Mesothelial cell of epicardium (in vitro differentiated cells): ENCODE measurements at places on chromosomes 11 and 22.

DNA sequence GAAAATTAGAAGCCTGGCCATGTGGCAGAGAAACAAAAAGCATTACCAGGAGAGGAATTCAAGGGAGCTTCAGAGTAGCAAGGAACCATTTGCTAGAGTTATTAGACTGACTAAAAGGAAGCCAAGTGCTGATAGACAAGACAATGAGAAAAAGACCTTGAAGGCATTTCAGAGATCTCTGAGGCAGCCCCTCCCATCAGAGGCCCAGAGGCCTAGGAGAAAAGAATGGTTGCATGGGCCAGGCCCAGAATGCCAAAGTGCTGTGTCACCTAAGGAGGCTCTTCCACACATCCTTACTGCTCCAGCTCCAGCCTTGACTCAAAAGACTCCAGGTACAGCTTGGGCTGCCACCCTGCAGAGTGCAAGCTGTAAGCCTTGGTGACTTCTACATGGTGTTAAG lies 61.8 kb upstream of the POU2AF2 start:
- DNase-seq: no peak

- DNase-seq: peak; percentile 65
Measured at GRCh38 chr22:41285441-41285819, 557 bp downstream of the RANGAP1 start.

GRCh38 chr11:76663486-76663810 lies 7.1 kb downstream of the LRRC32 start:
- no peak for DNase-seq

GRCh38 chr11:75326439-75326810 lies 25.0 kb downstream of the ARRB1 start:
- no peak for DNase-seq

GRCh38 chr22:39309881-39310714 lies 9.3 kb downstream of the RPL3 start:
- DNase-seq: no peak

DNA sequence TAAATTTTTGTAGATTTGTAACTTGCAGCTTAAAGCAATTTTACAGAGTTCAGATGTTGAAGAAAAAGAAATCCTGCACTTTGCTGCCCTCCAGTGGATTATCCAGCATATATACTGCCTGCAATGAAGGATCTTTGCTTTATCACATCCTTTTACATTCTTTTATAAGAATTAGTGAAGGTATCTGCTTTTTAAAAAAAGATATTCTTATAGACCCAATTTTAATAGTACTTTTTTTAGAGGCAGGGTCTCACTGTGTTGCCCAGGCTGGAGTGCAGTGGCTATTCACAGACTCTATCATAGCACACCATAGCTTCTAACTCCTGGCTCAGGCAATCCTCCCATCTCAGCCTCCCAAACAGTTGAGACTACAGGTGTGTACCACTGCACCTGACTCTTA lies 60.7 kb downstream of the TTC17 start:
- DNase-seq: no peak
